ENCODE measurements at places on chromosomes 5 and 9.

DNA sequence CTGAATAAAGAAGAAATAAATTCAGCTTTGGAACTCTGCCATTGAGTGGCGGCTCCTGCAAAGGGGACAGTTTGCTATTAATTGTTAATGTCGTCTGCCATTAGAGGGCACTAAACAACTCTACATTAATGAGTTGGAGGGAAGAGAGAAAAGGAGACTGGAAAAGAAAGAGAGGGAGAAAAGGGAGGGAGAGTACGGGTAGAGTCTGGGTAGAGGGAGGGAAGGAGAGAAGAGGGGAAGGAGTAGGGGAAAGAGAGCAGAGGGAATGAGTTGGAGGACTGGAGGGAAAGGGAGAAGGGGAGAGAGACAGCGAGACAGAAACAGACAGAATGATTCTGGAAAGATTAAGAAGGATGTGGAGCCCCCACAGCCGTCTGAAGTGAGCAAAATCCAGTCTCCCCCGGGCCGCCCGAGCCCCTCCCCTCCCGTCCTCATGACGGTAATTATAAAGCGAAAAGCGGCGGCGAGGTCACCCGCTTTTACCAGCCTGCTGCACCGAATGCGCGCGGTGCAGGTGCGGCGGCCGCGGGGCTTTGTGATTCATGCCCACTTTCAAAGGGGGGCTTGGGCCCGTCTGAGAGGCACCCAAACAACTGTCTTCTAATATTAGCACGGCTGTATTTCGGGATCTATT is 1.9 kb upstream of the FST start:
- DNase-seq = peak; percentile 60

DNA sequence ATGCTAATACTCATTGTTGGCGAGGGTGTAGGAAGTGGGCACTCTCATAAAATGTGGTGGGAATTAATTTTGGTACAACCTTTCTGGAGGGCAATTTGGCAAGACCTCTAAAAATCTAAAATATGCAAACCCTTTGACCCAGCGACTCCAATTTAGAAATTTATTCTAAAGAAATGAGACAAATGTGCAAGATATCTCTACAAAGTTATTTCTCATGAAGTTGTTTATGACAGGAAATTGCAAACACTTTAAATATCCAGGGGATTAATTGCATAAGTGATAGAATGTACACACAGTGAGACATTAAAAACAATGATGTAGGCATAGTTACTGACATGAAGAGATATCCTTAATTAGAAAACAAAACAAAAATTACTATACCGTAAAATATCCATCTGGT is 246.3 kb upstream of the MAP3K1 start:
- no peak for DNase-seq

- no peak for DNase-seq
Measured at GRCh38 chr5:53330491-53330890, 149.9 kb upstream of the FST start.

- DNase-seq = no peak
Measured at GRCh38 chr9:8364026-8364752, 564.6 kb upstream of the DMAC1 start.

Data from RPMI8226 (cell line).